Renal cortical epithelial cell (primary cell): ENCODE measurements at places on chromosomes 4 and X. TPM values are rescaled to one million over a fixed set of nuclear protein-coding genes. Genes with fewer than 3 reads are reported as not detected.

The REPS2 gene
- 2.3 and 37.8 TPM in 2 replicates for total RNA-seq

The DRD5 gene
- total RNA-seq, result not detected in 2 replicates

The MBNL3 gene
- total RNA-seq, result 3.8 and 9.4 TPM in 2 replicates

The ASB12 gene
- total RNA-seq, result not detected in 2 replicates

The TIMP1 gene
- 41.0 and 123 TPM in 2 replicates for total RNA-seq

The XAGE1A gene
- not detected in 2 replicates for total RNA-seq

The STK26 gene
- total RNA-seq, result 20.8 and 75.0 TPM in 2 replicates

The CXCL9 gene
- not detected in 2 replicates for total RNA-seq

The RNF212 gene
- 0.52 and 8.8 TPM in 2 replicates for total RNA-seq

The SPIN2A gene
- total RNA-seq, result 0.20 TPM in 1 of 2 replicates, not detected in the other

The ZNF518B gene
- 22.2 and 29.6 TPM in 2 replicates for total RNA-seq
